Activated CD8-positive, alpha-beta memory T cell treated with anti-CD3 and anti-CD28 coated beads, Interleukin-2, amount 50 U/mL, for 4 hours (primary cell): ENCODE measurements at places on chromosomes 5 and 9.

- DNase-seq: no peak
Measured at GRCh38 chr9:135245482-135246247, 158.2 kb downstream of the OLFM1 start.

DNA sequence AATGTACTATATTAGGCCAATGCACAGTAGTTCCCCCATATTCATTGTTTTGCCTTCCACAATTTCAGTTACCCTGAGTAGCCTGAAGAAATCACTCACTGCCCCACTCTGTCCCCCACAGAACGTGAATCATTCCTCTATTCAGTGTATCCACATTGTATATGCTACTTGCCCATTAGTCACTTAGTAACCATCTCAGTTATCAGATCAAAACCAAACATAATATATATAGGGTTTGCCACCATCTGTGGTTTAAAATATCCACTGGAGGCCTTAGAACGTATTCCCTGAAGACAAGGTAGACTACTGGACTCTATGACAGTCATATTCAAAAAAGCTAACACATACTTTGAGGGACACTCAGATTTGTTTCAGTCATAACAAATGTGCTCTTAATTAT, 465.7 kb upstream of the RGMB start:
- DNase-seq: no peak

- DNase-seq: no peak
Measured at GRCh38 chr5:7667216-7667767, 183.6 kb downstream of the CFAP90 start.

- DNase-seq: no peak
Measured at GRCh38 chr5:174945853-174946252, 221.5 kb downstream of the MSX2 start.

DNA sequence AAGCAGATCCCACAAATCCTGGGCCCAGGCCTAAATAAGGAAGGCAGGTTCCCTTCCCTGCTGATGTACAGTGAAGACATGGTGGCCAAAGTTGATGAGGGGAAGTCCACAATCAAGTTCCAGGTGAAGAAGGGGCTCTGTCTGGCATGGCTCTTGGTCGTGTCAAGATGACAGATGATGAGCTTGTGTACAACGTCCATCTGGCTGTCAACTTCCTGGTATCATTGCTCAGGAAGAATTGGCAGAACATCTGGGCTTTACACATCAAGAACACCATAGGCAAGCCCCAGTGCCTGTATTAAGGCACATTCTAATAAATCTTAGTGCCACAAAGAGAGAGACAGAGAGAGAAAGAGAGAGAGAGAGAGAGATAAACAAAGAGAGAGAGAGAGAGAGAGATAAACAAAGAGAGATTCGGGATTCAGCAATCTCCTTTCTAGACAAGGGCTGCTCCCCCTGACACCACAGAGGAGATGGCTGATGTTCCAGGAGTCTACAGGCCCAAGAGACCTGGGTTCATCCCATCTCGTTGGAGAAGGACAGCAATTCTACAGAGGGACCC, 45.5 kb upstream of the HSPA9 start:
- no peak for DNase-seq

GRCh38 chr9:117074784-117075520, 339.9 kb downstream of the ASTN2 start:
- no peak for DNase-seq

GRCh38 chr5:2867373-2867933, 116.0 kb upstream of the IRX2 start:
- DNase-seq: no peak

GRCh38 chr5:74275171-74275992, 365.1 kb downstream of the ENC1 start:
- DNase-seq: no peak

- no peak for DNase-seq
Measured at GRCh38 chr9:109889456-109889855, 109.5 kb downstream of the PALM2AKAP2 start.

DNA sequence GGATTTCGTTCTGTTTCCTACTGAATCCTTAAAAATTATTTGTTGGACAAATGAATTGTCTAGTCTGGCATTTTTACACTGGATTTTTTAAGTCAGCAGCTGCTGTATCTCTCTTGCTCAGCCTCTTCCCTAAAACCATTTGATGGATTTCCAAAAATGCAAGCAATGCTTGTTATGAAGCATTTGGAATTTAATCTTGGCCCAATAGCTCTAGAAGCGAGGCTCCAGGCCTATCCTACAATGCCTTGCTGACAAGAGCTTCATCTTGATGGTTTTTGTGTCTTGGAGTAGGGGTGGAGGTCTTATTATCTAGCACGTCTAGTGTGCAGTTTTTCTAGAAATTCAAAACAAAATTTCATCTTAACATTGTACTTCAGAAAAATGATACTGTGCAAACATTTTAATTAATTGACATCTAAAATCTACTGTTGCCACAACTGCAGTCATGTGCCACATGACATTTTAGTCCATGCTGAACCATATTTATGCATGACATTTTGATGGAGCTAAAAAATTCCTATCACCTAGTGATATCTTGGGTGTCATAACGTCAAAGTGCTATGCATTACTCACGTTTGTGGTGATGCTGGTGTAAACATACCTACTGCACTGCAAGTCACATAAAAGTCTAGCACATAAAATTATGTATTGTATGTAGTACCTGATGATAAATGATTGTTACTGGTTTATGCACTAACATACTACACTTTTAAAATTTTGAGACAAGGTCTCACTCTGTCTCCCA, 5.9 kb upstream of the RAD23B start:
- no peak for DNase-seq

- DNase-seq: no peak
Measured at GRCh38 chr9:104107799-104108198, 13.7 kb downstream of the SMC2 start.

DNA sequence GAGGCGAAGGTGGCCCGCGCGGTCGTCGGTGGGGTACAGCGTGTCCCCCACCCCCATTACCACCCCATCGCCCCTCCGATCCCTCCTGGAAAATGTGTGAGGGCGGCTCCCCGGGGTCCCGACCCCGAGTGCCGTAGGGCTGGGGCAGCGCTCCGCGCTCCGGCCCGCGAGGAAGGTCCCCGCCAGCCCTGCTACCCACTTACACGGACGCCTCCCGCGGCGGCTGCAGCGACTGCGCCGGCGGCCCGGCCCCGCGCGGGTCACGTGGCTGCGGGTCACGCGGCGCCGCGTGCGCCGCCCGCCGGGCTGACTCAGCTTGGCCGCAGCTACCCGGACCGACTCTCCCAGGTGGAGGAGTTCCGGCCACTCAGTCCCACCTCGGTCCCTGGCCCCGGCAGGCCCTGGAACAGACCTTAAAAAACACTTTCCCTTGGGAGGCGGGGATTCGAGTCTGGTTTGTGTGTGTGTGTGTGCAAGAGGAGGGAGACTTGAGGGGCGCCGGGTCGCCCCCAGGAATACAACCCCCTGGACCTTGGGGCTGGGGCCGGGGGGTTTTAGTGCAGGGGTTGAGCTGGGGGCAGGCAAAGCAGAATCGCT, at the start of gene GNPDA1:
Gene GNPDA1 (minus strand): TSS at position 236 of the 597 bp plus-strand sequence. CDS start 992 bp downstream, outside the sequence.
- peak; percentile 67 for DNase-seq

DNA sequence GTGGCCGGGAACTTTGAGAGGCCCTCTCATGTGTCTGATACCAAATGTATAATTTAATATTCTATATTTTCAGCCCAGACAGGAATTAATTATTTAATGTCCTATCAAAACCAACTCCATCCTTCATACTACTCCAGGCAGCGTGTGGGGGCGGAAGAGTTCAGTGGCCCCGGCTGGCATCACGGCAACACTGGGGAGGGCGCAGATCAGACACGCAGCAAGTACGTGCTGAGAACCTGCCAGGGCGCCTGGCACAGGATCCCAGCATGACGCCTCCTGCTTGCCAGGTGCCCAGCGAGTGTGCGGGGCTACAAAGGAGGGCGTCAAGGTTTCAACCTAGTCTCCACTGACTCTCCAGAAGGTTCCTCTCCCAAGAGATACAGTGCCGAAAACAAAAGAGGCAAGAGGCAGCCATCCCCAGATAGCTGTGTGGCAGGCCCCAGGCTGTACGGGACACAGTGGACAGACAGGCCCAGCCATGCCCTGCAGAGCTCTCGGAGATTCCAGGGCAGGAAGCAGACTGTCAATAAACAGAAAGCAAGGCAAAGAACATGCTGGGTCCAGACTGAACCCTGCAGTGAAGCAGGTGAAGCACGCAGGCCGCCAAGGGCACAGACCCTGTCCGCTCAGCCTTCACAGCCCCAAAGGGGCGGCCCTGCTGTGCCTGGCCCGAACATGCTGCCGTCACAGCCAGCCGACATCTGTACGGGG, 110.3 kb downstream of the VAV2 start:
- no peak for DNase-seq

DNA sequence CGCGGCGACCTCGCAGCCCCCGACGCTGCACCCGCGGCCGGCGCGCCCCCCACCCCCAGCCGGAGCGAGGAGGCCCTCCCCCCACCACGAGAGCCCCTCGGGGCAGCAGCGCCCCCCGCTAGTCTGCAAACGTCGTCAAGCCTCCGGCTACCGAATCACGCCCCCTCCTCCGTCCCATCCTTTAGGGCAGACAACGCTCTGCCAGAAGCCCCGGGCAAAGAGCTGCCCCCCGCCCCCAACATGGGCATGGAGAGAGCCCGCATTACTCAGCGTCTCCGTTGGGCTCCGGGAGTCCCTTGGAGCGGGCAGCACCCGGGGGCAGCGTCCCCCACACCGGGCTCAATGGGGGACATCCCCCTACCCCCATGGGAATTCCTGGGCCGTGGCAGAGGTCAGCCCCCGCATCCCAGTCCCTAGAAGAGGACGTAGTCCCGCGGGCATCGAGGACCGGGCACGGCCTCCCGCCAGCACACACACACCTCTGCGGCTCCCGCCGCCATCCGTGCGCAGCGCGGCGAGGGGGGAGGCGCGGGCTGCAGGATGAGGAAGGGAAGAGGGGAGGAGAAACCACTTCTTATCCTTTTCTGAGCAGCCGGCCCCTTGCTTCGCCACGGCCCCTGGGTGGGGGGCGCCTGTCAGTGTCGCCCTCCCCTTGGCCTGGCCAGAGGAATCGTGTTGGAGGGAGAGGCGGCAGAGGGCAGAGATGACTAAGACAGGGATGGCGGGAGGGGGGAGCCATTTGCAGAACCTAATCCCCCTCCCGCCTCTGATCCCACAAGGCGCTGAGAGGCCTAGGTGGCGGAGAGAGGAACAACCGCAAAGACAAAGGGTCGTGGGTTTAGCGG, 750 bp downstream of the DNM1 start:
- no peak for DNase-seq

DNA sequence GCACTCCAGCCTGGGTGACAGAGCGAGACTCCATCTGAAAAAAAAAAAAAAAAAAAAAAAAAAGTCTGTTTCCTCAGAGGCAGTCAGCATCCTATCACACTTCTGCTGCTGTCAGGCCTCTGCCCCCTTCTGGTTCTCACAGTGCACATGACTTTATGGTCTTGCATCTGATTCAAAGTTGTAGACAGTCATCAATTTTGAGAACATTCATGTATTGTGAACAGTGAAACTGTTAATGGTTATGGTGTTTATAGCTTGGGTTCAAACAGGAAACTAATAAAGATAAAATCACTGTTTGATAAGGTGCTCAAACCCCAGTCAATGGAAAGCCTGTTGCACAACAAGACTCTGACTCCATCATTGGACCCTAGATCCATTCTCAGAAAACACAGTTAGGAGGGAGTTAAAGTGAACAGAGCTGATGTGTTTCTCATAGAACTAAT, 61.4 kb downstream of the FOXD1 start:
- no peak for DNase-seq

GRCh38 chr5:33824516-33825195, 67.1 kb downstream of the ADAMTS12 start:
- DNase-seq: no peak

- DNase-seq: no peak
Measured at GRCh38 chr5:134463176-134463720, 51.6 kb upstream of the CDKN2AIPNL start.

DNA sequence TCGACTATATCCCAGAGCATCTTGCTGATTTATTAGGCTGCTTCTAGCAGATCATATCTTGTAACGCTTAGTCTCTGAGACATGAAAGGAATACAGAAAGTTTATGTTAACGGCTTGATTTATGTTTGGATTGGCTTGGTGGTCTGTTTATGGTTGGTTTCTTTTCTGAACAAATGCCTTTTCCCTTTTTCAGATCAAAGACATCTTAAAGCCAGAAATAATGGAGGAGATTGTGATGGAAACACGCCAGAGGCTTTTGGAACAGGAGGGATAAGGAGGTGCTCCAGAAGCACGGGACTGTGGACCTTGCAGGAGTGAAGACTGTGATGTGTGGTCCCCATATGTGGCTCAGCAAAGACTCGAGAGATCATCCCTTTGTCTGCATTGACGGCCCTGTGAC, 9.9 kb downstream of the EXOSC2 start:
- DNase-seq: no peak

DNA sequence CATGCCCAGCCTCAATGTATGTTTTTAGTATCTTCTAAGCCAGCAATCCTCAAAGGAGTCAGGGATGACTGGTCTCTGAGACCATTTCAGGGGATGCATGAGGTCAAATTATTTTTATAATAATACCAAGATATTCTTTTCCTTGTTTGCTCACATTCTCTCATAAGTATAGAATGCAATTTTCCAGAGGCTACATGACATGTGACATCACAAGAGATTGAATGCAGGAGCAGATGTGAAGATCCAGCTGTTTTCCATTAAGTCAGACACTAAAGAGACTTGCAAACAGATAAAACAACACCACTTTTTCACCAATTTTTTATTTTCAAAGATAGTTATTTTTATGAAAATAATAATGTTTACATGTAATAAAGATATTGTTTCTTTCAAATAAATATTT, 22.0 kb upstream of the FREM1 start:
- DNase-seq: no peak

DNA sequence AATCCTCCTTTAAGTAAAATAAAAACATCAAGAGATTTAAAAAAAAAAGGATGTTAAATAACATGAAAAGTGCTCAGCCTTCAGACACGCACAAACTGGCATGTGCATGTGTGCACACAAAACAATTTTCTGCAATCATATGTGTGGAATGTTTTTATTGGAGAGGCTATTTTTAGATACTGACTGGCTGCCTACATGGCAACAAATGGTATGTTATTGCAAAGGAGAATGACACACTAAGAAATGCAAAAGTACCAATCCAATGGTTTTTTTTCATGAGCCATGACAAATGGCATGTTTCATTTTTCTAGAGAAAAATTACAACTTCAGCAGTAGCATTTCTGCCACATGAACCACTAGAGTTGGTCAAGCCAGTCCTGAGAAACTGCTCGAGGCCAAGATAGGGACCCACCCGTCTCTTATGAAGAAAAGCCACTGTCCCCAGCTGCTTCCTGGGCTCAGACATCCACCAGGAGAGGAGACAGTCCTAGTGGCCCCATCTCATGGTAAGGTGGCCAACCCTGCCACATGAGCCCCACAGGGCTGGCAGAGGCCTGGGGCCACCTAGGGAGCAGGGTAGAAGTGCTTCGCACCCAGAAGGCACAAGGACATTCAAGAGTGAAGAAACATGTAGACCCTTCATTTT, 116.4 kb downstream of the MYO10 start:
- no peak for DNase-seq

- no peak for DNase-seq
Measured at GRCh38 chr9:8863069-8863468, 1063.5 kb upstream of the DMAC1 start.
